ENCODE measurements at places on chromosomes 16 and 17.

DNA sequence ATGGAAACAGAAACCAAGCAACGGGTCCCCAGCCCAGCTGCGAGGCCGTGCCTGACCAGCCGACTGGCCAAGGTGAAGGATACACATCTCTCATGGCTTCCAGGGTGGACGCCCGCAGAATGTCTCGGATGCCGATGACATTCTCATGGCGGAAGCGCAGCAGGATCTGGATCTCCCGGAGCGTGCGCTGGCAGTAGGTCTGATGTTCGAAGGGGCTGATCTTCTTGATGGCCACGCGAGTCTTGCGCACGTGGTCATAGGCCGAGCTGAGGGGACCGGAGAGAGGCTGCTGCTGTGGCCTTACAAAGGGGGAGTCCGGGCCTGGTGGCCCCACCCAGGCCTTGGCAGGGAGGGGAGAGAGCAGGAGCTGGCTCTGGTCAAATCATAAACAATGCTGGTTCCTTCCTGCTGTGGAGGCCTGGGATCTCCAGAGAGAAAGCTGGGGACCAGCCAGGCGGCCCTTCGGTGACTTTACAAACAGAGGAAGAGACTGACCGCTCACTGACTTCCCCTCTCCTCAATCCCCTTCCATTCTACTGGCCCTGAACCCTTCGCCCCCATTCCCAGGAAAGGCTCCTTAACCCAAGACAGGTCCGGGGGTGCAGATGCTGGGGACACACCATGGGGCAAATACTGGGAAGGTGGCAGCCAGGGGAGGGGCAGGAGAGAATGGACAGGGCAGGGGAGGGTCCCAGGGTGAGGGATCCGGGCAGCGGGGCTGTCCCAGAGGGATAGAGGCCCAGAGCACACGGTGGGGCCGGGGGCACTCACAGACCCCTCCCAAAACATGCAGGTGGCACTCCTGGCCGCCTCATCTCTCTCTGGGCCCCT lies 1.1 kb downstream of the MAPK3 start:
- DNase-seq = no peak

GRCh38 chr16:64051824-64052223 lies 1070.0 kb downstream of the CDH11 start:
- DNase-seq = no peak

DNA sequence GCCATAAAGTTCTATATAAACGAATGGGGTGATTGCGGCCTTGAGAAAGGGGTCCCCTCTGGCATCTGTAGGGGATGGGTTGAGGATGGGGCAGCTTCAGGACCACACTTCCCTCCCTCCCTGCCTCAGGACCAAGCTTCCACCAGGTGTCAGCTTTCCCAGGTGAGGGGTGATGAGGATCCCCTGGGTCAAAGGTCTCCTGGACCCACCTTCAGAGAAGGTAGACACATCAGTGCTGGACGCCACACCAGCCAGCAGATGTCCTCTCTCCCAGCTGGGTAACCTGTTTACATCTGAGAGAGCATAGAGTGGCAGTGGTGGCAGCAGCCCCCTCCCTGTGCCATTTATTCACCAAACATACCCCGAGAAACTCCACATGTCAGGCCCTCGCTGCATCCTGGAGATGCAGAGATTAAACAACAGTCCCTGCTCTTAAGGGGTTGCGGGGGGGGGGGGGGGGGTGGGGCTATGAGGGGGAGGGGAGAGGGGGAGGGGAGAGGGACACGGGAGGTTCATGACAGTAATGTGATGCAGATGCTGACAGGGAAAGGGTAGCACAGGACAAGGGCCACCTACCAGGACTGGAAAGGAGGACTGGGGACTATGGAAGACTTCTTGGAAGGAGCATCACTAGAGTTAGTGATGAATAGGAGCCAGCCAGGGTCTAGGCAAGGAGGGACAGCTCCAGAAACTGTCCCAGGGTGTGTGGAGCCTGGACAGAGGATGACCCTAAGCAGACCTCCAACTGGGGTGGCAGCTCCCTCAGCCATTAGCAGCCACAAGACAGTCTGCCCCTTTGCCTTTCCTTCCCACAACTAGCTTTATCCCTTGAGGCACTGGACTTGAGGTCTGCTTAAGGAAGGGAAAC lies 5.0 kb downstream of the PROCA1 start:
- DNase-seq = no peak

DNA sequence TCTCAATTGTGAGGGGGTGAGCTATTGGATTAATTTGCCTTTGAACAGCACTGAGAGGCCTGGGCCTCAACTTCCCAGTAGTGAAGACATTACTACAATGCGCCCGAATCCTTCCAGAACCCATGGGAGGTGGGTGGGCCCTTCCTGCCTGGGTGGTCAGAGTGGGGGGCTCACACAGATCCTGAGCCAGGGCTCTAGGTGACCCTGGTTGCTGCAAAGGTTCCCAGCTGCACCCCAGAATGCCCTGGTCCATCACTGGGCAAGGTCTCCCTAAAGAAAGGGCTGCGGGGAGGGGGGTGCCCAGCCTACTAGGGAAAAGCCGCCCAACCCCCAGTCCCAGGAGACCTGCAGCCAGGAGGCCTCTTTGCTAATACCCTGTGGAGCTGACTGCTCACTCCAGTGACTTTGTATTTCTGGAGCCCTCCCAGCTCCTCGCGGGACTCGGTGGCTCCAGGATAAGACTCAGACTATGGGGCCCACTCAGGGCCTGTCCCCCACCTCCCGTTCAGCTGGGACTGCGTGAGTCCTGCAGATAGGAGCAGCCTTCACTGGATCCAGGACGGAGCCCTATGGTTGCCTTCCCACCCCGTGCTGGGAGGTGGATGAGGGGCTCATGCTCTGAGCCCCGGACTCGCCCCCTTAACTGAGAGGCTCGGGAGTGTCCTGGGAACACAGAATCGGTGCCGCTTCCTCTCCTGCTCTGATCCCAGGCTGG lies 40.2 kb downstream of the SLC7A5 start:
- DNase-seq = no peak

- no peak for DNase-seq
Observed at GRCh38 chr16:11084876-11085485, 140.6 kb downstream of the CLEC16A start.

GRCh38 chr17:19237389-19238166 lies 412 bp downstream of the EPN2 start:
- no peak for DNase-seq

DNA sequence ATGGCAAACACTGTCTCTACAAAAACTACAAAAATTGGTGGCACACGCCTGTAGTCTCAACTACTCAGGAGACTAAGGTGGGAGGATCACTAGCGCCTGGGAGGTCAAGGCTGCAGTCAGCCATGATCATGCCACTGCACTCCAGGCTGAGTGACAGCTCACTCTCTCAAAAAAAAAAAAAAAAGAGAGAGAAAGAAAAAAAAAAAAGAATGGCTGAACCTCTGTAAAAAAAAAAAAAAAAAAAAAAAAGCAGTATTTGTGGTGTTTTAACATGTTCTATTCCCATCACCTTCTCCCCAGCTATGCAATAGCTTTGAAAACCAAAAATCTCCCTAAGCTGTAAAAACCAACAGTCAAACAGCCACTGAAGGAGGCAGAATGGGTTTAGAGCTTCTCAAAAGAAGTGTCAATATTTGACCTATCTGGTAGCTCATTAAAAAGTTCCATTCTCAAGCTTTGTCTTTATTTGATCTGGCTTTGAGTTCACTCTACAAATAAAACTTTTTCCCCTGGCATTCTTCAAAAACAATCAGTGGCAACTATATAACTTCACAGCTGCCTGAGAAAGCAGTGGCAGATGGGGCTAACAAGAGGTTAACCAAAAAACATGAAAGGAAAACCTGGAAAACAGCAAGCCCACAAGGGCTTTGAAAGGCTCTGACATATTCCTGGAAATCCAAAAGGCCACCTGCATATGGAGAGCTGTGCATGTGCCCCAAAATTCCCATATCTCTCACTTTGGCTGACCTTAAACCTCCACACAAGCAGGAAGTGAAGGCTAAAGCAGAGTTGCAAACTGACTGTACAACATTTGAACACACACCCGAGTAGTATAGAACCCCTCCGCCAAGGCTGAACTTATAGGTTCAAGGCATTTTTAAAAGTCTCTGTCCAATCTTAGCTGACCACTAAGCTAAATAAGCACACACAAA lies 36.0 kb downstream of the USP32 start:
- DNase-seq = no peak

GRCh38 chr17:28537219-28537610 lies 15.2 kb downstream of the UNC119 start:
- DNase-seq = no peak

- no peak for DNase-seq
Observed at GRCh38 chr17:16496820-16497489, 5.0 kb upstream of the LRRC75A start.

GRCh38 chr17:48492401-48493298 lies 38.2 kb downstream of the HOXB1 start:
- DNase-seq = peak; percentile 62

GRCh38 chr16:28839899-28840298 lies 6.2 kb downstream of the TUFM start:
- no peak for DNase-seq

Data from stimulated activated CD4-positive, alpha-beta T cell treated with anti-CD3 and anti-CD28 coated beads, TNF-alpha, amount 100 ng/mL, for 1 hour (primary cell).